ENCODE measurements at places on chromosomes 1 and 21. TPM values are rescaled to one million over a fixed set of nuclear protein-coding genes. Genes with fewer than 3 reads are reported as not detected.
A peak's percentile ranks its signal among the peaks of the same experiment; 100 is the strongest.

DNA sequence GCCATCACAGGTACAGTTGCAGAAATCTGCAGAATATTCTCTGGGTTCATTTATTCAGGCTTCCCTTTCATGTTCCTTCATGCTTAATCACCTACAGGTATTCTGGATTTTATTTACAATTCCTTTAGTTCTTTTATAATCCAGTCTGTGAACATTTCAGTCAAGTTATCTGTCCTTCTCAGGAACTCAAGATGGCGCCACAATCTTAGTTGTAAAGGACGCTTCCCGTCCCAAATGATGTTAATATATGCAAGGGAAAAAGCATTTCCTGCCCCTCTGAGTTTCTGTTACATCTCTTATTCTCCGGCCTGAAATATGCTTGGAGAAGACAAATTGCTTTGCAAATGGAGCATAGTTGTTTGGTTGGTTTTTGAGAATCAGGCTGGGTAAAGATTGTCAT is 19.3 kb downstream of the F3 start:
- DNase-seq = no peak

DNA sequence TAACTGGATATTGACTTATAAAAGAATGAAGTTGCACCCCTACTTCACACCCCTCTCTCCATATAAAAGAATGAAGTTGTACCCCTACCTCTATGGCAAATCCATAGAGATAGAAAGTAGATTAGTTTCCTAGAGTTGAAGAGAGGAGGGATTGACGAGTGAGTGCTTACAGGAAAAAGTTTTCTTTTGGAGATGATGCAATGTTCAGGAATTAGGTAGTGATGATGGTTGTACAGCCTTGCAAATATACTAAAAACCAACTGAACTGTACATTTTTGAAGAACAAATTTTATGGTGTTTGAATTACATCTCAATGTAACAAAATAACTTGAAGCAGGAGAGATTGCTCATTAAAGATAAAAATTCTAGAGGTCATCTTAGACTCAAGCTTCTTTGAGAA is 272.9 kb downstream of the GPR52 start:
- DNase-seq = no peak

GRCh38 chr1:204574865-204575163 is 58.6 kb downstream of the MDM4 start:
- peak; percentile 78 for DNase-seq

Gene ZFYVE9
- total RNA-seq = 19.3 TPM

Gene GCLM
- 10.9 TPM for total RNA-seq
